ENCODE measurements at places on chromosomes 13 and 19.

GRCh38 chr19:1651568-1652291, 685 bp downstream of the TCF3 start:
- peak; percentile 13 for DNase-seq

DNA sequence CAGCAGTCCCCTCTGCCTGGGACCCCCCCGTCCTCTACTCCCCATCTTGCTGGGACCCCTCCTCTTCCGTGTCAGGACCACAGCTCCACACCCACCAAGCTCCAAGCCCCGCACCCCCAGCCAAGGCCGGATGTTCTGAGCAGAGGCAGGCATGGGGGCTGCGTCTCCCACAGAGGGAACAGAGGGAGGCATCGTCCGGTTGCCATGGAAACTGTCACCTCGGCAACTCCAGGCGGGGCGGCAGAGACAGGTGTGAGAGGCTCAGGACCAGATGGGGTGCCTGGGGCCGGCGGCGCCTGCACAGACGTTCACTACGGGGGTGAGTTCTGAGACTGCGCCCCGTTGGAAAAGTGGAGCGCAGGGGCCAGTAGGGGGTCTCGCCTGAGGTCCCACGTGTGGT, 5.4 kb downstream of the RNU6-9 start:
- no peak for DNase-seq

- no peak for DNase-seq
Observed at GRCh38 chr19:16207490-16208025, 9.8 kb downstream of the AP1M1 start.

DNA sequence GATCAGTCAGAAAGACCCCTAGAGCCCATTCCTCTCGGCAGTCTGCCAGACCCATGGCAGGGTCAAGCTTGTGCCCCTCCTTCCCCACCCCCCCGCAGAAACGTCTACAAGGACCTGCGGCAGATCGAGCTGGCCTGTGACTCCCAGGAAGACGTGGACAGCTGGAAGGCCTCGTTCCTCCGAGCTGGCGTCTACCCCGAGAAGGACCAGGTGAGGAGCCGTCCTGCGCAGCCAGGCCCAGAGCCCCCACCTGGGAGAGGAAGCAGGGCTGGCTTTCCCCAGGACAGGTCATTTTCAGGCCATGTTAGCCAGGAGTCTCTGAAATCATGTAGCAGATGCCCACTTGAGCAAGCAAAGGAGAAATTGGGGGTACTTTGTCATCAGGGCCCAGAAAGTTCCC, 12.3 kb downstream of the TMED1 start:
- no peak for DNase-seq

GRCh38 chr13:109790086-109790485, 3.7 kb upstream of the IRS2 start:
- no peak for DNase-seq

- DNase-seq = peak; percentile 32
Observed at GRCh38 chr13:21638319-21639282, 32.3 kb upstream of the FGF9 start.

GRCh38 chr13:76846363-76846762, 39.8 kb downstream of the KCTD12 start:
- peak; percentile 64 for DNase-seq

DNA sequence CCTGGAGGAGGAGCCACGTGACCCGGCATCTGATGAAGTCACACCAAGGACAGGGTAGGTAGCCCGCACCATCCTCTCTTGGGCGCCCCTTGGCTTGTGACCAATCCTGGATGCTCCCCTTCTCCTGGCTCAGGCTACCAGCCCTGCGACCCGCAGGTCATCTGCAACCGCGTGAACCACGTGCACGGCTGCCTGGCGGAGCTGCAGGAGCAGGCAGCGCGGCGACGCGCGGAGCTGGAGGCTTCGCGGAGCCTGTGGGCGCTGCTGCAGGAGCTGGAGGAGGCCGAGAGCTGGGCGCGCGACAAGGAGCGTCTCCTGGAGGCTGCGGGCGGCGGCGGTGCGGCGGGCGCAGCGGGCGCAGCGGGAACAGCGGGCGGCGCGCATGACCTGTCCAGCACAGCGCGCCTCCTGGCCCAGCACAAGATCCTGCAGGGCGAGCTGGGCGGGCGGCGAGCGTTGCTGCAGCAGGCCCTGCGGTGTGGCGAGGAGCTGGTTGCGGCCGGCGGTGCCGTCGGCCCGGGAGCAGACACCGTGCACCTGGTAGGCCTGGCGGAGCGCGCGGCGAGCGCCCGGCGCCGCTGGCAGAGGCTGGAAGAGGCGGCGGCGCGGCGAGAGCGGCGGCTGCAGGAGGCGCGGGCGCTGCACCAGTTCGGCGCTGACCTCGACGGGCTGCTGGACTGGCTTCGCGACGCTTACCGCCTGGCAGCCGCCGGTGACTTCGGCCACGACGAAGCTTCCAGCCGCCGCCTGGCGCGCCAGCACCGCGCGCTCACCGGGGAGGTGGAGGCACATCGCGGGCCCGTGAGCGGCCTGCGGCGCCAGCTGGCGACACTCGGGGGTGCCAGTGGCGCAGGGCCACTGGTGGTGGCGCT, 45.9 kb downstream of the SPTBN4 start:
- DNase-seq = no peak

- peak; percentile 81 for DNase-seq
Observed at GRCh38 chr13:89401264-89401675, 1730.1 kb downstream of the SLITRK5 start.

DNA sequence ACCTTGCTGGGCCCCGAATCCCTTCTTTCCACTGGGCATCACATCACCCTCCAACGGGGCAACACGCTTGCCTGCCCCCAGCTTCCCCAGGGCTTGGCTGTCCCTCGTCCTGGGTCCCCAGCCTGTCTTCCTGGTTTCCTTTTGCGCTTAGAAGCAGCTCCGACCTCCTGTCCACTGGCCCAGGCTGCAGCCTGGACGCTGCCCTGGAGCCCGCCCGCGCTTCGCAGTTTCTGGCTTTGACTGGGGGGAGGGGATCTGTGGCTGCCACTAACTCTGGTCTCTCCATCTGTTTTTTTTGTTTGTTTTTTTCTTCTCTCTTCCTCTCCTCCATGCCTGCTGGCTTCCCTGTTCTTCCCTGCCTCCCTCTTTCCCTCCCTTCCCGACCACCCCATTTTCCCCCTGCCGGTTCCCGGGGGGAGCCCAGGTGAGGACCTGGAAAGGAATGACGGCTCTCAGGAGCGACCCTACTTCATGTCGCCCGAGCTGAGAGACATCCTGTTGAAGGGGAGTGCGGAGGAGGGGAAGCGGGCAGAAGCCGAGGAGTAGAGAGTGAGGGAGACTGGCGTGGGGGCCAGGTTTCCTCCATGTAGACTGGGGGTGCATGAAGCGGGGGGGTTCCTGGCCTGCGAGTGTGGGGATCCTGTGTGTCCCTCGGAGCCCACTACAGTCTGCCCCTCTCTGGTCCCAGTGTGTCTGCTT, 11.5 kb upstream of the ILF3 start:
- no peak for DNase-seq

DNA sequence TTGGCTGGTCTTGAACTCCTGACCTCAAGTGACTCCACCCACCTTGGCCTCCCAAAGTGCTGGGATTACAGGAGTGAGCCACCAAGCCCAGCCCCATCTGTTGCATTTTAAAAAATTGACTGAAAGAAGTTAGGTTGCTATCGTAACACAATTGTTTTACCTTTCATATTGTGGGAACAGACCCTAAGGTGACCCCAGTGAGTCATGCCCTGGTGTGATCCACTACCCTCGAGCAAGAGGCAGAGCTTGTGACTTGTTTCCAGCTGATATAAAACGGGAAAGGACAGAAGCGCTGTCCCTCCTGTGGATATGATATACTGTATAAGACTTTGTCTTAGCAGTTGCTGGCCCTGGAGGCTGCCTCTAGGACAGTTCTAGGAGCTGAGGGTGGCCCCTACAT, 308.6 kb downstream of the HS6ST3 start:
- DNase-seq = no peak

GRCh38 chr19:3370214-3370720, 3.9 kb downstream of the NFIC start:
- DNase-seq = no peak

DNA sequence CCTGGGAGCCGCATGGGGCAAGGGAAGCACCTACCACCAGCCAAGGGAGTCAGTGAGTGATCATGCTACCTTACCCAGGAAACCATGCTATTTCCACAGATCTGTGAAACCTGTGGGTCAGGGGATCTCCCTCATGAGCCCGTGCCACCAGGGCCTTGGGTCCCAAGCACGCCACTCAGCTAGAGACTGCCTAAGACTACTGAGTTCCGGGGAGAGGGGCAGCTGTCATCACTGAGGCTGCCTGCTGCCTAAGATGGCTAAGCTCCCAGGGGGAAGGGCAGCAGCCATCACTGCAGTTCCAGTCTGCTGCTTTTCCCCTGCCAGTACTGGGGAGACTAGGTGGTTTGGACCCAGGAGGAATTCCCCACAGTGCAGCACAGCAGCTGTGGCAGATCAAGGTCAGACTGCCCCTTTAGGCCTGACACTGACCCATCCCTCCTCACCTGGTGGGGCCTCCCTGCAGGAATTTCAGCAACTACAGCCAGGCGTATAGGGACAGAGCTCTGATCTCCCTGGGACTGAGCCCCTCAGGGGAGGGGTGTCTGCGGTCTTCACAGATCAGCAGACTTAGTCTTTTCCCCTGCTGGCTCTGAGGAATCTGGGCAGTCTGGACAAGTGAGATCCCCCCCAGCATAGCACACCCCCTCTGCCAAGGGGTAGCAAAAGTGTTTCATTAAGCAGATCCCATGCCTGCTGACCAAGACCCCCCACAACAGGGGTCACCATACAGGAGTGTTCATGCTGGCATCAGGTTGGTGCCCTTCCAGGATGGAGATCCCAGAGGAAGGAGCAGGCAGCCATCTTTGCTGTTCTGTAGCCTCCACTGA, 26.9 kb downstream of the VSTM2B start:
- no peak for DNase-seq

DNA sequence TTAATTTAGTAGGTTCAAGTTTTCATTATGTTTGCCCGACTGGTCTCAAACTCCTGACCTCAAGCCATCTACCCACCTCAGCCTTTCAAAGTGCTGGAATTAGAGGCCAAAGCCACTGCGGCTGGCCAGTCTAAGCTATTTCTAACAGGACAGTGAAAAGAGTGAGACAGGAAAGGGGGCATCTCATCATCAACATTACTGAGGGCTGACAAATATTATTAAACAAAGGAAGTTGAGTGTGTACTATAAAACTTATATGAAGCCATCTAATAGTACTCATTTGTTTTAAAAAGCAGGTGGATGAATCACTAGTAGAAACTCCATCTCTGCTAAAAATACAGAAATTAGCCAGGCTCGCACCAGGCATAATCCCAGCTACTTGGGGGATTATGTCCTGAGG, 24.3 kb downstream of the ZNF611 start:
- DNase-seq = no peak

DNA sequence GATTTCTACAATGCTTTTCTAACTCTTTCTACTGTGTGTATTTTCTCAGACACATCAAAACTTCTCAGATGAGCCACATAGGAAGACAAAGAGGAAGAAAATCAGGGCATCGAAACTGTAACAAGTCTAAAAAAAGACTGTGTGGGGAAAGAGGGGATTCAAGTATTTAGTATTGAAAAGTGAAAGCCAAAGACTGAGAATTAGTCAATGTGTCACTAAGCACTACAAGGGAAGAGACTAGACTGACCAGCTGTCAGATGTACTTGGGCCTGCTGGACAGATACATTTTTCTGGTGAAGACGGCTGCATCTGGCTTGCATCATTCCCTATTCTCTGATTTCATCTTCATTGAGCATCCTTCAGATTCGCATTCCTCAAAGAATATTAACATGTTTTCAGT, 25.4 kb downstream of the COMMD6 start:
- no peak for DNase-seq

DNA sequence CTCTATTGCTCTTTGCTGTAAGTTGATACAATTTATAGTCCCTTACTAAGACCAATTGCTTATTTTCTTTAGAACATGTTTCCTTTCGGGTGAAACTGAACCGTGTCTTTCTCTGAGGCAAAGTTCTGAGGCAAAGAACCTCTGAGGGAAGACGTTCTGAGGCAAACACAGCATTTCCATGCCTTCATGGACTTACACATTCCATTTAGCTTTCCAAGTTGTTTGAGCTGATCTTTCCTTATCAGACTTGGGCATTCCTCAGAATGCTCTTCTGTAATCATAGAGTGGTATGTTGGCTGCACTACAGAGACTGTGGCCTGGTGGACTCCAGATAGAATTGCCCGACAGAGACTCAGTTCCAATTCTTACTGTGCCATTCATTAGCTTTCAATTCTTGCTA, 579.1 kb downstream of the KCTD12 start:
- DNase-seq = peak; percentile 88

GRCh38 chr13:44040818-44041100, 161.1 kb downstream of the LACC1 start:
- DNase-seq = peak; percentile 52

GRCh38 chr19:55644191-55644833, 863 bp downstream of the ZNF581 start:
- no peak for DNase-seq

- DNase-seq = no peak
Observed at GRCh38 chr13:95505986-95506385, 46.5 kb upstream of the CLDN10 start.

- no peak for DNase-seq
Observed at GRCh38 chr19:11489378-11489777, 8.5 kb upstream of the ELAVL3 start.

DNA sequence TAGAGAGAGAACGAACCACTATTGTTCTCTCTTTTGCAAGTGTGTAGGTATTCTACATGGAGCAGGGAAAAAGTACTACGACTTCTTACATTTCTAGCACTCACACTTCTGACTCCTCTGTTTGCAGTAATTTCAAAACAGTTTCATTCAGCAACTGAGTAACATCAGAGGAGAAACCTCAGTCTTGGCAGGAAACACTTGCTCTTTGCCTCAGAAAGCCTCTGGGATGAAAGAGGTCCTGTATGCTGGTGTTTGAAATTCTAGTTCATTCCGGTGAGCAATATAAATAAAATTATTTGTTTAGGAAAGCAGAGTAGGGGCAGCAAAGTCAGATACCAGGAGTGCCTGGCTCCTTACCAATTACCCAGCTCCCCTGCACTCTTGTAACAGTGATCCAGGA, 595.5 kb downstream of the TBC1D4 start:
- DNase-seq = peak; percentile 27

DNA sequence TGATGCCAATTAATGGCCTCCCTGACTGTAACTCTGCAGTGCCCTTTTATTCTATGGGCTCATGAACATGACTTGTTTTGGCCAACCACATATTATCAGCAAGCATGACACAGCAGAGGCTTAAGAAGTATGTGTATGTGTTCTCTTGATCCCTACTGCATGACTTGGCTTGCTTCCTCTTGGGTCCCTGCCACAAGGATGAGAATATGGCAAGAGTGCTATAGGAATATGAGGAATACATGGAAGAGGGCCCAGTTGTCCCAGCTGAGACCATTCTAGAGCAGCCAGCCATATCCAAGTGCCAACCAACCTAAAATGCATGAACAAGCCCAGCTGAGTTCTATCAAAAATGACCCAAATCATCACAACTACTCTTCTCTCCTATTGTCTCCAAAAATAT, 576.7 kb upstream of the PCDH9 start:
- DNase-seq = no peak

GRCh38 chr13:44373247-44373600, 400 bp upstream of the SERP2 start:
- no peak for DNase-seq

- DNase-seq = no peak
Observed at GRCh38 chr13:43414111-43414510, 372.7 kb downstream of the ENOX1 start.

All from fibroblast of the aortic adventitia (primary cell).